ENCODE measurements at places on chromosomes 5 and 9. TPM values are rescaled to one million over a fixed set of nuclear protein-coding genes. Genes with fewer than 3 reads are reported as not detected.

GRCh38 chr5:115838885-115839518 lies 2.4 kb downstream of the ATG12 start:
- DNase-seq, result no peak

- DNase-seq, result no peak
These were observed 41.4 kb upstream of the SHB start for GRCh38 chr9:38110476-38110875.

GRCh38 chr9:86073839-86074238 lies 25.5 kb downstream of the GOLM1 start:
- no peak for DNase-seq

GRCh38 chr9:6605202-6605601 lies 40.3 kb downstream of the GLDC start:
- peak; percentile 71 for DNase-seq

- no peak for DNase-seq
These were observed 498.8 kb upstream of the CDH18 start for GRCh38 chr5:20486826-20487225.

- no peak for DNase-seq
These were observed 375.1 kb downstream of the CHSY3 start for GRCh38 chr5:130279386-130279785.

- DNase-seq, result no peak
These were observed 36.7 kb downstream of the ARHGAP26 start for GRCh38 chr5:142806841-142807267.

DNA sequence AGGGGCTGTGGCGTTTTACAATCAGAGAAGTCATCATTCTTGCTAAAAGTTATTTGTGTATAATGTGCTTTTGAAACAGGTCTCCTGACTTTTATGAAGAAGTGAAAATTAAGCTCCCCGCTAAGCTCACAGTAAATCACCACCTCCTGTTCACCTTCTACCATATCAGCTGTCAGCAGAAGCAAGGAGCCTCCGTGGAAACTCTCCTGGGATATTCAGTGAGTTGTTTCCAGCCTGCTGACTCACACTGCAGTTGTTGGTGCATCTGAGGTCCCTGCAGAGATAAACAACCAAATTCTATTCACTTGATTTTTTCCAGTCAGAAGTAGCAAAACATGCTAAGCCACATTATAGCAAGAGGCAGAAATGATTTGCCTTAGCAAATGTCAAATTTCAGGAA lies 156.7 kb downstream of the DOCK8 start:
- DNase-seq, result no peak

GRCh38 chr5:50655067-50655809 lies 11.2 kb upstream of the PARP8 start:
- DNase-seq, result no peak

- peak; percentile 76 for DNase-seq
These were observed 513.1 kb downstream of the PDE4D start for GRCh38 chr5:59380350-59380951.

GRCh38 chr5:112830378-112830777 lies 30.7 kb upstream of the SRP19 start:
- no peak for DNase-seq

GRCh38 chr5:116785106-116785505 lies 210.5 kb upstream of the SEMA6A start:
- DNase-seq, result no peak

DNA sequence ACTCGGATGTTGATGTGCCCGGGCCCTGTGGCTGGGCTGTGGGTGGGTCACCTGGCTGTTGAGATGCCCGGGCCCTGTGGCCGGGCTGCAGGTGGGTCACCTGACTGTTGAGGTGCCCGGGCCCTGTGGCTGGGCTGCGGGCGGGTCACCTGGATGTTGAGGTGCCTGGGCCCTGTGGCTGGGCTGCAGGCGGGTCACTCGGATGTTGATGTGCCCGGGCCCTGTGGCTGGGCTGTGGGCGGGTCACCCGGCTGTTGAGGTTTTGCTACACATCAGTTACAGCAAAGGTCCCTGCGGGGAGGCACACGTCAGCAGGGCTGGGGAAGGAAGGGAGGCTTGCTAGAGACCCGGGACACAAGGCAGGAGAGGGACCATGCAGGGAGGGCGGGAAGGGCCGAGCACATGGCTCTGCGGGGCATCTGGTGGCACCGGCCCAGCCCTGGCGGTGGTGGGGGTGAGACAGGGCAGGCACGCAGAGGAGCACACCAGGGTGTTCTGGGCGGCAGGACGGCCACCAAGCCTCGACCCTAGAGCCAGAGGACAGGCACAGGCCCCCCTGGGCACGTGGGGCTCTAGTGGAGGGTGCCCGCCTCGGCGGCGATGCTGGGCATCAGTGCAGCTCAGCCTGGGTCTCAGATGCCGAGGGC lies 35.4 kb downstream of the PNPLA7 start:
- no peak for DNase-seq

GRCh38 chr9:134441227-134442084 lies 115.2 kb downstream of the RXRA start:
- DNase-seq, result no peak

DNA sequence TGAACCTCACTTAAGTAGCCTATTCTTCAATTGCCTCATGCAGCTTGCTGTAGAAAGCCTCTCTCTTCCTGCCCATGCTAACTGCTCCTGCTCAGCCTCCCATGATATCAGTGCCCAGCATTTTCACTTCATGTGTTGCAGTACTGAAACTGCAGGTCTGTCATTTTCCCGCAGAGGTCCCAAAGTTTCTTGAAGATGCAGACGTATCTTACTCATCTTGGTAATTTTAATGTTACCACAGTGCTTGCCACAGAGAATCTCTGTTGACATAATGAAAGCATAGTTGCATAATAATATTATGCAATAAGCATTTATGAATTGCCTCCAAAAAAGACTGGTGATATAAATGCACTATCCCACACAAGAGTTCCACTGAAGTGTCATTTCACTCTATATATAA lies 561.1 kb upstream of the DAP start:
- no peak for DNase-seq

DNA sequence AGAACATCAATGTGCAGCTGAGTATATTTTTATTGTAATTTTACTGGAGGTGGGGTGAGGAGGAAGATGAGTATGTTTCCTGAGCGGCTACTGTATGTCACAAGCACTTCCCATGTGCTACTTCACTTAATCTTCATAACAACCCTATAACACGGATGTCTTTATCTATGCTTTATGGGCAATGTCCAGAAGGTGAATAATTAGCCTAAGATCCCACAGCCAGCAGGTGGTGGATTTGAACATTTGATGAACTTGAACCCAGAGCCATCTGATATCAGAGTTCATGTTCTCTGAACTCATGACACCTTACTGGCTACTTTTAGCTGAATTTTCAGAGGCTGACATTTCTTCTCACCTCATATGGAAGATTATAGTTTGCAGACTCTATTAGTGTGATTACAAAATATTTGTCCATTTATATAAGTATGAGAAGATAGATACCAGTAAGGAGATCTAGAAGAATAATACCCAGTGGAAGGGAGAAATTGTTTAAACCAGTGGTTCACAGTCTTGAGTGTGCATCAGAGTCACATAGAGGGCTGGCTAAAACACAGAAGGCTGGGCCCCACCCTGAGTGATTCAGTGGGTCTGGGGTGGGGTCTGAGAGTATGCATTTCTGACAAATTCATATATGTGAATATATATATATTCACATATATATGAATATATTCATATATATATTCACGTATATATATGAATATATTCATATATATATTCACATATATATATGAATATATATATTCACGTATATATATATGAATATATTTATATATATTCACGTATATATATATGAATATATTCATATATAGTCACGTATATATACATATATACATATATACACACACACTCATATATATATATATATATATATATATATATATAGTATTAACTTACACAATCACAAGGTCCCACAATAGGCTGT lies 164.4 kb upstream of the NR3C1 start:
- no peak for DNase-seq

GRCh38 chr5:112706446-112707016 lies 31.2 kb upstream of the APC start:
- DNase-seq, result no peak

DNA sequence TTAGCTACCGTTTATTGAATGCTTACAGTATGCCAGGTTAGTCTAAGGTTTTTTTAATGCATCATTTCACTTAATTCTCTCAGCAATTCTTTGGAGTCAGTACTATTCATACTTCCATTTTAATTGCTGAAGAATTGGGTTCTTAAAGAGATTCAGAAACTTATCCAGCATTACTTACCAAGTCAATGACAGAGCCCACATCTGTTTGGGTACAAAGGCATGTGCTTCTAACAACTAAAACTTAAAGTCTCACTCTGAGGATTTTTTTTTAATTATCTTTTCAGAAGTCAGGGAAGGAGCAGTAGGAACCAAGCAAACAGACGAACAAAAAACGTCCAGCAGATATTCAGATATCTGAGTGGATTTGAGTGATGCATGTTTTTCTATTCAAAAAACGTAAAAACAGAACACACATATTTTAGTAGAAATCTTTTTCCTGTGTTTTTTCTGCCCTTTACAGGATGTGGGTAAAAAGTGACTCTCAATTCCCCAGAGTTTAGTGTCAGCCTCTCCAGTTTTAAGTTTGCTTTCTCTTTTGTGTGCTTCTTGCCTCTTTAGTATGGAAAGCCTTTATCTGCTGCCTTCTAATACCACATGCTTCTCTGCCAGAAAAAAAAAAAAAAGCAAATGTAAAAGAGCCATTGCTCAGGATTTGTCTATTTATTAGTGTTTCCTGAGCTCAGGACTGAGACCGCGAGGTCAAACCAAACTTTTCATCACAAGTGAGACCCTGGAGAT lies 118.0 kb downstream of the PRKACG start:
- DNase-seq, result peak; percentile 69

- no peak for DNase-seq
These were observed 5.8 kb downstream of the HMGCR start for GRCh38 chr5:75342836-75343235.

GRCh38 chr5:82446809-82447208 lies 168.7 kb upstream of the RPS23 start:
- no peak for DNase-seq

DNA sequence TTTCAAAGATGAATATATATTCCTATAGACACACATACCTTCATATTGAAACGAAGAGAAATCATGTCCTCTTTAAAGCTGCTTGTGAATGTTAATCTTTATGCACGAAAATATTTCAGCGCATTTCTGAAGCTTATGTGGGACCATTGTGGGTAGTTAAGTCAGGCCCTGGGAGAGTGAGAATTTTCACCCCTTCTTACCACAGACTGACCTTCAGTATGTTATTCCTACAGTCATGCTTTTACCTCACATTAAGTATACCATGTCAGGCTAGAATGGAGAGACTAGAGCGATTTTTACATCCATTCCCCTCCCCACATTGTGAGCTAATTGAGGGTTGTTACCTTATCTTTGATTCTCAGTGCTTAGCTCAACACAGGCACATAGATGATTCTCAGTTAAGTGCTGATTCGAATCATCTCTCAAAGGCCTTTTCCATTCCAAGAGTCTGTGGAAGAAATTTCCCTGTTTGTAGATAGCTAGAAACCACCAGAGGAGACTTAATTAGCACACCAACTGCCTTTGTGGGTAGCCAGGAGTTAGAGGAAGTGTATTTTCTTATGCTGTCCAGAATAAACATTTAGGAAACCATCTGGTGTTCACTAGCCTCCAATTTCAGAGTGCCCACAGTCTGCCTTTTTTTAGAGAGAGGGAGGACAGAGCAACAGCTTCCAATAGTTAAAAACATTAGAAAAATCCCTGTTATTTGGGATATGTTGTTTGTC lies 110.5 kb downstream of the MEGF10 start:
- DNase-seq, result no peak

DNA sequence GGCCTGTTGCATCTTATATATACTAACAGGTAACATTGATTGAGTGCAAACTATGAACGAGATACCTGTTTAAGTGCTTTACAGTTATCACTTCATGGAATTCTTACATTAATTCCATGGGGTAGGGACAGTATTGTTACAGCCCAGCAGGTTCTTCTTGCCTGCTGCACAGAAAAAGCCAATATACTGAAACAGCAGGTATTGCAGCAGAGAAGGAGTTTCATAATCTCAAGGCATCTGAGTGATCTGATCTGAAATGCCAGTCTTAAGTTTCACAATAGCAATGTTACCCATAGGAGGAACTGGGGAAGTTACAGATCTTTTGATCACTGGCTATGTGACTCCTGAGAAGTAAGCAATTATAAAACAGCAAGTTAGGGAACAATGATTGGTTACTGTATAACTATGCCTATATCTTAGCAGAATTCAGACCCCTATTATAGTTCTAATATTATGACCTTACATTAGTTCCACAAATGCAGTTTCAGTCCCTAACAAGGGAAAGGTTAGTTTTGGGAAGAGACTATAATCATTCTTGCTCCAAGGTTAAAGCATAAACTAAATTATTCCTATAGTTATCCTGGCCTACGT lies 126.5 kb upstream of the BNC2 start:
- DNase-seq, result no peak

DNA sequence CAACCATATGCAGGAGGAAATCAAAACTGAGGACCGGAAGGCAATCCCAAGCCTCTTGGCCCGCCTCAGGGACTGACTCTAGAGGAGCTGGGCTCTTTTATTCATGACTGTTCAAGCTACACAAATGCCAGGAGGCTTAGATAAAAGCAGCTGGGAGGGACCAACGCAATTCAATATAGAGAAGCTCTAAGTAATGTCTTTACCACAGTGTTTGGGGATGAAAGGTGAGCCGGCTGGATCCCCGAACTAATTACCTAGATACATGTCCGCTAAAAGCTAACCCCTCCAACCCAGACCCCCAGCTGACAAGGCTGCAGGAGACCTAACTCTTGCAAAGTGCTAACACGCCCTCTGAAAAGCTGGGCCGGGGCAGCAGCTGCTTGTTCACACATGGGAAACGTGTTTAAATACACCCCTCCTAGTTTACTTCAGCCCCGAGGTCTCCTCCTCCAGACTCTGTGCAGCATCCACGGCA lies 67.5 kb downstream of the TLE1 start:
- no peak for DNase-seq

DNA sequence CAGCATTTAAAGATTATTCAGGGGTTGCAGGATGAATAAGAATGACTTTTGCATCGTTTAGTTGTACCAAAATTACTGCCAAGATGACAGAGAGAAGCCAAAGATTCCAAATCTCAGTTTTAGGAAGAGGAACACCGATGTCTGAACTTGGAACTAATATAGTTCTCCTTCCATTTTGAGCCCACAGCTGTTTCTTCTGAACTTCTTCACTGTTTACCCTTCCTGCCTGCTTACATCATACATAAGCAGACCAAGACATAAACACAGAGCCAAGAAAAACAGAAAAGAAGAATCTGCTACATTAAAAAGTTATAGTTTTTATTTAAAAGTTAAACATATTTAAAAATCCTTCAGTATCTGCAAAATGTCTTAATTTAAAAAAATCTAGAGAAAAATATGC lies 146.9 kb upstream of the RAPGEF1 start:
- DNase-seq, result no peak

NUTM2G gene
- 0.16 TPM for polyA plus RNA-seq

ZNF367 gene
- 1.9 TPM for polyA plus RNA-seq

PPP3R2 gene
- not detected for polyA plus RNA-seq

RNF183 gene
- polyA plus RNA-seq, result not detected

PCDHAC2 gene
- not detected for polyA plus RNA-seq

PCDHB14 gene
- polyA plus RNA-seq, result not detected

SPINK4 gene
- not detected for polyA plus RNA-seq

DRD1 gene
- not detected for polyA plus RNA-seq
